NCI-H460 (cell line): ENCODE measurements at places on chromosomes 4 and X. TPM values are rescaled to one million over a fixed set of nuclear protein-coding genes. Genes with fewer than 3 reads are reported as not detected.

The CLGN gene
- 69.0 and 74.9 TPM in 2 replicates for total RNA-seq

The SMIM9 gene
- total RNA-seq = not detected in 2 replicates

The VCX3A gene
- not detected in 2 replicates for total RNA-seq

The USP27X gene
- 1.3 and 2.1 TPM in 2 replicates for total RNA-seq

The HERC6 gene
- 3.8 and 5.2 TPM in 2 replicates for total RNA-seq

The CD38 gene
- 0.02 TPM in 1 of 2 replicates, not detected in the other for total RNA-seq

The FAM47E gene
- 0.30 and 0.78 TPM in 2 replicates for total RNA-seq

The PTTG2 gene
- not detected in 2 replicates for total RNA-seq
